ENCODE measurements at places on chromosomes 11 and 22.
A peak's percentile ranks its signal among the peaks of the same experiment; 100 is the strongest.

DNA sequence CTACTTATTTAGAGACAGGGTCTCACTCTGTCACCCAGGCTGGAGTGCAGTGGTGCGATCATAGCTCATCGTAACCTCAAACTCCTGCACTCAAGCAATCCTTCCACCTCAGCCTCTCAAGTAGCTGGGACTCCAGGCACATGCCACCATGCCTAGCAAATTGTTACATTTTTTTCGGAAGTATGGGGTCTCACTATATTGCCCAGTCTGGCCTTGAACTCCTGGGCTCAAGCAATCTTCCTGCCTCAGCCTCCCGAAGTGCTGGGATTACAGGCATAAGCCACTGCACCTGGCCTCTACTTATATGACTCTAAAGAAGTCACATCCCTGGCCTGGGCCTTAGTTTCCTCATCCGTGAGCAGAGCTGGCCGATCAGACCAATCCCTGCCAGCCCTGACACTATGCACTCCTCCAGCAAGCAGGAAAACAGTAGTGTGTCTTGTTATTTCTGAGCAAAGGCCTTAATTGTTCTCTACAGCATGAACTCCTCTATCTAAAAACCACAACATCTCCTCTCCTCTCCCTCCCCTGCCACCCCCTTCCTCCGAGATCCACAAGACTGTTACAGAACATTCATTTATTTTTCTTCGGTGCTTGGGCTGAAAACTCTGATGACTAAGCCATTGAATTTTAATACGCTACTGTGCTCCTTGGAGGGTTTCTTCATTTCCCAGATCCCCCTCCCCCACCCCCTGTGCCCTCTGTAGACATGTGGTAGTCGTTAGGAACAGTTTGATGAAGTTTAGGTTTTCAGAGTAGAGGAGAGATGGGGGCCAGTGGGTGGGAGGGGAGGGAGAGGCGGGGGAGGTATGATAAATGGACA is 91.5 kb downstream of the ABTB2 start:
- DNase-seq = peak; percentile 45

GRCh38 chr11:45662665-45663485 is 2.5 kb downstream of the CHST1 start:
- DNase-seq = peak; percentile 49

GRCh38 chr22:42475122-42475521 is 42.9 kb upstream of the NFAM1 start:
- no peak for DNase-seq

DNA sequence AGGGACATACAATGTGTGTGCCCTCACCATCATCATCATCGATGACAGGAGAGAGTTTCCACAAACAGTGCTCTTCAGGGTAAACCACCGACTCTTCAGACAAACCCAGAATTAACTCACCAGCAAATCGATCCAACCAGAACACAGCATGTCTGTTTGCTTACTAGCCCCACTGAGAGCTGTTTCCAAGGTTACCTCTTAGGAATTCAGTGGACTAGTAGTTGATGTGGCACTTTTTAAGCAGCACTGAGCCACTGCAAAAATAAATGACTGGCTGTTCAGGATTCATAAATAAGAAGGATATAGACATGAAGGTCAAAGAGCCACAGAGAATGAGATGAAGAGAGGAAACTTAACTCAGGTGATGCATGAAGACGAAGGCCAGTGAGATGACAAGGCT is 83.1 kb downstream of the PARVA start:
- DNase-seq = no peak

DNA sequence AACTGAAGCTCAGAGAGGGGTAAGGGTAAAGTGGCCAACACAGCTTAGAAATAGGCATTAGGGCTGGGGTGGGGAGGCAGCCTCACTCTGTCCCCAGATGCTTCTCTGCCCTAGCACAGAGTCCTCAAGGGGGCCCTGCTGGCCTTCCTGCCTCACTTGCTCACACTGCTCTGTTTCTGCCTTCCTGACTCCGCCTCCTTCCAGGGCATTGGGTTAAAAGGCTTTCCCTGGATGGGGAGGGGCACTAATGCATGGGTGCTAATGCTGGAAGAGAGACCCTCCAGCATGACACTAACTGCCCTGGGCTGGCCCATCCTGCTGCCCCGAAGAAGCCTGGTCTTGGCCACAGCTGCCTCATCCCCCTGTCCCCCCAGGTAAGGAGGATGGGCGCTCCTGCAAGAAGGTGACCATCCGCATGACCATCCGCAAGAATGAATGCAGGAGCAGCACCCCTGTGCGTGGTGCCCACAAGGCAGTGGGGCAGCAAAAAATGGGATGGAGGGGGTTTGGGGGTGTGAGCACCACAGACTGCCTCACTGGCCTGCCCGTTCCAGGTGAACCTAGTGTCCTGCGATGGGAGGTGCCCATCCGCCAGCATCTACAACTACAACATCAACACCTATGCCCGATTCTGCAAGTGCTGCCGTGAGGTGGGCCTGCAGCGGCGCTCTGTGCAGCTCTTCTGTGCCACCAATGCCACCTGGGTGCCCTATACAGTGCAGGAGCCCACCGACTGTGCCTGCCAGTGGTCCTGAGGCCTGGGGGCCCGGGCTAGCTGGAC is 74.0 kb upstream of the MYOD1 start:
- DNase-seq = no peak

DNA sequence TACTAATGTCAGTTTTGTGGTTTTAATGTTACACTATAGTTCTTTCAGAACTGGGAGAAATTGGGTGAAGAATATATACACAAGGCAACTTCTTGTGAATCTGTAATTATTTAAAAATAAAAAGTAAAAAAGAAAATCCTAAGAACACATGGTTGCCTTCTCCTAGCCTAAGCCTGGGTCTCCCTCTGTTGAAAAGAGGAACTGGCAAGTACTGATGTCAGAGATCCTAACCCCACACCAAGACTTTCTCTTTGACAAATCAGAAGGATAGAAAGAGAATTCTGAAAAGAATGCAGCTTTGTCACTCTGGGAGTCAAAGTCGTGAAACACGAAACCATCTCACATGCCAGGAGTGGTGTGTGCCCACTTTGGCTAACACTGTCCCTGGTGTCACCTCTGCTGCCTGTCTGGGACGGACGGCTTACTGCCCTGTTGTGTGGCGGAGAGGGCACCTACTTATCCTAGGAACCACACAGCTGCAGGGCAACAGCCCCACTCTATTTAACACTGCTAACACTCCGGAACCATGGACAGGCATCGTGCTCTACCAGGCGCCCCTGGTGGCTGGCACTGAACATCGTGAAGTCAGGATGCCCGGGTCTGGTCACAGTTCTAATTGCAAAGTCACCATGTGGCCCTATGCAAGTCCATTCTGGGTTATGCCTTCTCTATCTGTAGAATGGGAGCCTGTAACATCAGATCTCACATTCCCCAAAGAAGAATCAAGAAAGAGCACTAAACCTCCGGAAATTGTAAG is 108.7 kb upstream of the CD82 start:
- DNase-seq = no peak

DNA sequence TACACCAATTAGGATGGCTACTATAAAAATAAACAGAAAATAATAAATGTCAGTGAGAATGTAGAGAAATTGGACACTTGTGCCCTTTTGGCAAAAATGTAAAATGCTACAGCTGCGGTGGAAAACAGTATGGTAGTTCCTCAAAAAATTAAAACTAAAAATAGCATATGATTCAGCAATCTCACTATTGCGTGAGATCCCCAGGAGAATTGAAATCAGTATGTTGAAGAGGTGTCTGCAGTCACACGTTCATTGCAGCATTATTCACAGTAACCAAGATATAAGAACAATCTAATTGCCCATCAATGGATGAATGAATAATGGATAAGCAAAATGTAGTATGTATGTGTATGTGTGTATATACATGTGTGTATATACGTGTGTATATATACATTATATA is 6.8 kb downstream of the OR52N2 start:
- DNase-seq = no peak

- DNase-seq = no peak
Observed at GRCh38 chr11:57542582-57542981, 5.2 kb downstream of the SMTNL1 start.

DNA sequence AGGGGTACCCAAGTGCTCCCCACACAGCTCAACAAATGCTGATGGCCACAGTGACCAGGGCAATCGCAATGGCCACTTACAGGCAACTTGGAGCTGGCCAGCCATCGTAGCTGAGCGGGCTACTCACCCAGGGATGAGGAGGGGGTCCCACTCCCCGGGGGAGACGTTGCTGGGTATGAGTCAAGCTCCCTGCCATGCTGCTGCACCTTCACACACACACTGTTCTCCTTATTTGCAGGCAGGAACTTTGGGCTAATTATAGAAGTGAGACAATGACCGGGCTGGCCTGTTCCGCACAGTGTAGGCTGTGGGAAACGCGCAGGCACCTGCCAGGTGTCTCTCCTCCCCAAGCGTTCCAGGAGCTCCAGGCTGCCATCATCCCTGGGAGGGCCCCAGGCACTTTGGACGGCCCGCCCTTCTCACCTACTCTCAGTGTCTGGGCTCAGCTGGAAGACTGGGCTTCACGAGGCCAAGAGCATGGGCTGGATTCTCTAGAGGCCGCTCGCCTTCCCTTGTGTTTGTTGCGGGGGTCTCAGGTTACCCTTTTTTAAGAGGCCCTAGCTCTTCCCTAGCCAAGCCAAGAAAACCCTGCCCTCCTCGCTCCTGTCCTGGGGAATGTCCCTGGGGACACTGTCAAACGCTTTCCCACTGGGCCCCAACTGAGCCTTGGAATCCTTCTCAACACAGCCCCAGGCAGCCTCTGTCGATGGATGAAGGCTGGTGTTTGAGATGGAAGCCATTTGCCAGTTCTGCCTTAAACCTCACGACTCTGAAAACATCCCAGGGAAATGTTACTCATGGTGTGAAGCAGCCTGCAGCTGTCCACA is 73.0 kb downstream of the RTL6 start:
- DNase-seq = no peak

DNA sequence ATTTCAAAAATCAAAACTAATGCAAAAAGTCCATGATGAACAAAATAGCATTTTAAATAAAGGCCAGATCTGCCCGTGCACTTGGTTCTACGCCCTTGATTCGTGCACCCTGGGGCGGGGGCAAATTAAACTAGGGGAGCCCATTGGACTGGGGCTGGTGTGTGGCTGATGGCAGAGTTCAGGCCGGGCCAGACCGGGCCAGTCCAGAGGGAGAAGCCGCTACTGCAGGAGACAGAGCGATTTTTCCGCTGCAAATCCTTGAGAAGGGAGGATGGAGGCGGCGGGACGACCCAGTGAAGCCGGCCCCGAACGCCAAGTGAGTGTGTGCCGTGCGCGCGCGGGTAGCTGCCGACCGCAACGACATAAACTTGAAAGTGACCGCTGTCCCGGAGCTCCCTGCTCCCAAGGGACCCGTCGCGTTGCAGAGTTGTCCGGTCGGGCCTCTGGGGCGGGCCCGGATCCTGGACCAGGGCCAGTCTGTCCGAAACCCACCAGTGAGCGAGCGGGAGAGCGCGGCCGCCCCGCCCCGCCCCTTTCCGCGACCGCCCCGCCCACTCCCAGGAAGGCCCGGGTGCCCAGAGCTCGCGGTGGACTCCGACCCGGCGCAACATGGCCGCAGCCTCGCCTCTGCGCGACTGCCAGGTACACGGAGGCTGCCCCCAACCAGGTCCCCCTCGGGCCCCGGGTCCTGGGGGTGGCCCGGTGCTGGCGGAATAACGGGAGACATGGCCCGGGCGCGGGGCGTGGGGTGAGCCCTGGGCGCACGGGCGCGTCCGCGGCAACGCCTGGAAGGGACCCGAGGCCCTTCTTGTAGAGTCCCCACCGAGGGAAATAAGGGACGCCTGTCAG is at the start of gene TTC38:
Gene TTC38, plus strand, starts transcription at position 578 of the 849 bp plus-strand sequence. Its CDS starts 32 bp downstream, at position 610.
- DNase-seq = peak; percentile 64

- no peak for DNase-seq
Observed at GRCh38 chr11:94186342-94187203, 57.9 kb downstream of the PANX1 start.

DNA sequence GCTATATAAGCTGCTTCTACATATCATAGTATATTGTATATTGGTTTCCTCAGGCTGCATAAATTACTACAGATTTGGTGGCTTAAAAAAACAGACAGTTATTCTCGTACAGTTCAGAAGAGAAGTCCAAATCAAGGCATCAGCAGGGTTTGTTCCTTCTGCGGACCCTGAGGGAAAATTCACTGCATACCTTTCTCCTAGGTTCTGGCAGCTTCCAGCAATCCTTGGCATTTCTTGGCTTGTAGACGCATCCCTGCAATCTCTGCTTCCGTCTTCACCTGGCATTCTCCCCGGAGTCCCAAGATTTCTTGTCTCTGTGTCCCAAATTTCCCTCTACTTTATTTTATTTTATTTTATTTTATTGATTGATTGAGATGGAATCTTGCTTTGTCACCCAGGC is 142.8 kb downstream of the COMMD9 start:
- no peak for DNase-seq

- no peak for DNase-seq
Observed at GRCh38 chr11:120172054-120172911, 34.4 kb upstream of the TRIM29 start.

DNA sequence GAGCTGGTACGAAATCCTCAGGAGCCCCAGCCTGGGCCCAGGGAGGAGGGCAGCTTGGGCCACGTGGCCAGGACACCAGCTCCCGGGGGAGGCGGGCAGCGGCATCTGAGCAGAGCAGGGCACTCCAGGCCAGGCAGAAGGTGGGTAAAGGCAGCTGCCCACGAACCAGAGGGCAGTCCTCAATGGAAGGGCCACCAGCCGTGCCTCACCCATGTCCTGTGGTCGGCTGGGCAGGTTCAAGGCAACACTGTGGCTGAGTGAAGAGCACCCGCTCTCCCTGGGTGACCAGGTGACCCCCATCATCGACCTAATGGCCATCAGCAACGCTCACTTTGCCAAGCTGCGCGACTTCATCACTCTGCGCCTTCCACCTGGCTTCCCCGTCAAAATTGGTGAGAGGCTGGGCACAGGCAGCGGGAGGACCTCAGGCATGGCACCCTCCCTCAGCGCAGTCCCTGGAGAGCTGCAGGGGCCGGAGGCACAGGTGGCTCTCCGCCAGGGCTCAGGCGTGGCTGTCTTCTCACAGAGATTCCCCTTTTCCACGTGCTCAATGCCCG is 2.5 kb upstream of the SSH3 start:
- no peak for DNase-seq

GRCh38 chr11:23953951-23954710 is 542.7 kb upstream of the LUZP2 start:
- DNase-seq = no peak

- DNase-seq = no peak
Observed at GRCh38 chr22:42343531-42344081, 73.2 kb upstream of the TCF20 start.

DNA sequence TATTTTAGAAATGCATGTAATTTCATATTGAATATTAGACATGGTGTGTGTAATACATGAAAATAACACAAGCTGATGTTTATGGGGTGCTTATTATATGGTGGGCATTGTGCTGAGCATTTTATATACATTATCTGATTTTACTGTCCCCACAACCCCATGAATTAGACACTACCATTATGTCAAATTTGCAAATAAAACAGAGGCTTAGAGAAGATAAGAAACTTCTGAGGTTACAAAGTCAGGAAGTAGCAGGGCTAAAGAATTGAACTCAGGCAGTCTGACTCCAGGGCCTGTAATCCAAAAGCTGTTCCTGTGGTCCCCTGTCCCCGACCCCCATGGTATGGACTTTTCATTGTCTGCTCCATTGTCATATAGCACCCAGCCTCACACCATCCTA is 49.4 kb upstream of the NAV2 start:
- no peak for DNase-seq

- DNase-seq = peak; percentile 74
Observed at GRCh38 chr22:41697126-41697775, 2.1 kb upstream of the MEI1 start.

Measured in thoracic aorta (tissue), 2 donors.